Activated CD8-positive, alpha-beta memory T cell treated with anti-CD3 and anti-CD28 coated beads for 4 hours (primary cell): ENCODE measurements at places on chromosomes 1 and 21.

DNA sequence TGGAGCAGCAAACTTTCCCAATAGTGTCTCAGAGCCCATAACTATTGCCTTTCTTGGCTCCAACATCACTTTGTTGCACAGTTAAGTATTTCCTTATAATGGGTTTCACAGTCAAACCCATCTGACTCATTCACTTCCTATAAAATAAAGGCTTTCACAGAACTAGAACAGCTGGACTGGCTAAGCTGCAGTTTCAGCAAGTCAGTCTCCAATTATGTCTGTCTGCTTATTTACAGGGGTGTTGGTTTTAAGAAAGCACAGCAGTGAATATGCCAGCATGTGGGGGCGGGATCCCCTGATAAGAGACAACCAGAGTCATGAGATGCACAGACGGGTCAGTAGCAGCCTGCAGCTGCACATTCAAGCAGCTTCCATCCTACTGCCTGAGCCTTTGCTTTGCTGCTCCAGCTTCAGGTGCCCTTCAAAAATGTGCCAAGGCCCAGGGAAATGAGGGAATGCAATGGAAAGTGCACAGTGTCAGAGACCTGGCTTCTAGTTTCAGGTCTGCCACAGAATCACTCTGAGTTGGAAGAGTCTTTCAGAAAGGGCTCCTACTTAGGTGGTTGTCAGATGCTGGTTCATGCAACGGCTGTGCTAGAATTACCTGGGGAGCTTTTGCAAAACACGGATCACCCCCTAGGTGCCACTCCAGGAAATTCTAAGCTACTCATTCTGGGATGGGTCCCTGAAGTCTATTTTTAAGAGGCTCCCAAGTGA, 24.8 kb downstream of the RNF19B start:
- DNase-seq: no peak

- DNase-seq: no peak
Observed at GRCh38 chr1:185365951-185366350, 48.9 kb upstream of the IVNS1ABP start.

DNA sequence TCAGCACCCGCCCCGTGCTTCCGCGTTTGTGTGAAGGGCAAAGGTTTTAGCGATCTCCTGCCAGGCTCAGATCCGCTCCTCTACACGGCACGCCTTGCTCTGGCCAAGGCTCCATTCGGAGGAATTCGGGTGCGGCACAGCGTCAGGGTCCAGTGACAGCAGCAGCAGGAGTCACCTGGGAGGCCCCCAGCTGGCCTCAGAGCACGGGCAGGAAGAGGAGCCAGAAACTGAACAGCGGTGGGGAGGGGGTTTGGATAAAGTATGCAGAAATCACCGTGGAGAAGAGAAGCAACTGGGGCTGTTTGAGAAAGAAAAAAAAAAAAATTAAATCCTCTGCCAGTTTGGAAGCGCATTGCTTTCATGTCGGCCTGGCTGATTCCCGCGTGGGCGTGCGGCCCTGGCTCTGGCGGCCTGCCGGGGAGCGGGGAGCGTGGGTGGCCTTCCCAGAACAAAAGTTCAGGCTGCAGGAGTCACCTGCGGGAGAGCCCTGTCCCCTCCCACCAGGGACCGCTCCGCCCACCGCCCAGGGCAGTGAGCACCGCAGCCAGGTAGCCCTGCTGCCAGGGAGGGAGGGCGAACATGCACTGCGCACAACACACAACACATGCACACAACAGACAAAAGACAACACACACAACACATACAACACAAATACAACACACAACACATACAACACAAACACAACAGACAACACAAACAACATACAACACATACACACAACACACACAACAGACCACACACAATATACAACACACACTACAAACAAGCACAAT, 107.6 kb downstream of the ETS2 start:
- DNase-seq: no peak

DNA sequence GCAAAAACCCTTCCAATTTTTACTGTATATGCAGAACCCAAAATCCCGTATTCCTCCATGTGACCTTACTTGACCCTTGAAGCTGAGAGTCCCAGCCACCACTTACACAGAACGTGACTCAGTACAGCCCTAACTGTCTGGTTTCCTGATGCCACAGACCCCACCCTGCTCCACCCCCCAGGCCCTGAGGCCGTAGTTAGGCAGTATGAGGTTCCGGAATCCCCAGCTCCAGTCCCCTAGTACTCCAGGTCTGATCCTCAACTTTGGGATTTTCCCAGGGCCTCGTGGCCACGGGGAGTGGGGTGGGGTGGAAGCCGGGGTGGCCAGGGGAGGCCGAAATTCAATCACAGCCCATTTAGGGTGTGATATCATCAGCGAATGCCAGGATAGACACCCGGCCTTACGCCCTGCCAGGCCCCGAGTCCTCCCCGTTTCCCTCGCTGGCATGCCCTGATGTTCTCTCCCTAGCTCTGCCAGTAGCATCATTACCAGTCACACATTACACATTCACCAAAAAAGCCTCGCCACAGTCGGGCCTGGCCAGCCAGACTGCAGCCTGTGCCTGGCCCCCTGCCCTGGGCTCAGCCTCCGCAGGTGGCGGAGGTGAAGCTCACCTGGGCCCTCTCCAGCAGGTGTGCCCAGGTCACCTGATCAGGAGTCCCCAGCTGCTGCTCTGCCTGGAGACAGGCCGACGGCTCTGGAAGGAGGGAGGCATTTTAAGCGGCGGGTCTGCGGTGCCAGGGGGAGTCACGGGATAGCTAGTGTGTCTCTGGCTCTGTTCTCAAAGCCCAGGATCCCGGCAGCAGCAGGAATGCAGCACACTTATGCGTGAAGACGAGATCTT, 70.8 kb downstream of the SCCPDH start:
- no peak for DNase-seq

DNA sequence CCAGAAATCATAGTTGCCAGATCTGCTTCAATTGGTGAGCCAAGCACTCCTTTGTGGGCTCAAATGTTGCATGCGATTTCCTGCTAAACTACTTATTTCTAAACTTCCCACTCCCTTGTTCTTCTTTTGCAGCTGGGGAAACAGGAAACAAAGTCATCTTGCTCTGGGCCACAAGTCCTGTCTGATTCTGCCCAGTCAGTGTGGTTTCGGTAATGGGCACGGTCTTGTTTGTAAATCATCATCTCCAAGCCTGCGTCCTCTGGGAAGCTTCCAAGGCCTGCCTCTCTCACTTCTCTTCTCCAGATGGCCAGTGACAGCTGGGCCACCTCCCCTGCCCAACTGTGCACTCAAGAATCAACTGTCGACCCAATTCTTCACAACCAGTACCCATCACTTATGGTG, 4.4 kb downstream of the S100A8 start:
- DNase-seq: no peak

DNA sequence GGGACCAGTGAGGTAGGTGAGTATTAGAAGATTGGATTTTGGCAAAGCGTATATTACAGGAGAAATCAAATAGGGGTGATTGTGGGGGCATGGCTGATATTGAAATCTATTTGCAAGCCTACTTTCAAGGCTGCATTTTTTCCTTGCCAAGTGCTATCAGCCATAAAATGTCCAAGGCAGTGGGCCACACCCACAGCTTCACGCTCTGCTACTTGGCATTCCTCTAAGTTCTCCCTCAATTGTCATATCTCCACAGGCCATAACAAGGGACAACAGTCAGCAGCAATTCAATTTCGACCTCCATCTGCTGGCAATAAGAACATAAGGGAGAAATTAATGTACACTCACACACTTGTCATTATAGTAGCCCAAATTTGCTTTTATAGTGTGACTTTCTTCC, 667.1 kb upstream of the PKN2 start:
- DNase-seq: no peak

DNA sequence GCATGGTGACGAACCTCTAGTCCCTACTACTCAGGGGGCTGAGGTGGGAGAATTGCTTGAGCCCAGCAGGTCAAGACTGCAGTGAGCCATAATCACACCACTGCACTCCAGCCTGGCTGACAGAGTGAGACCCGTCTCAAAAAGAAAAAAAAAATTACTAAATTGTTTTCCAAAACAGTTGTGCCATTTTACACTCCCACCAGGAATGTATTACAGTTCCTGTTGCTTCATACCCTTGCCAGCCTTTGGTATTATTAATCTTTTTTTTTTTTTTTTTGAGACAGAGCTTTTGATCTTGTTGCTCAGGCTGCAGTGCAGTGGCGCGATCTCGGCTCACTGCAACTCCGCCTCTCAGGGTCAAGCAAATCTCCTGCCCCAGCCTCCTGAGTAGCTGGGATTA, 55.9 kb downstream of the RPS6KA1 start:
- DNase-seq: no peak

DNA sequence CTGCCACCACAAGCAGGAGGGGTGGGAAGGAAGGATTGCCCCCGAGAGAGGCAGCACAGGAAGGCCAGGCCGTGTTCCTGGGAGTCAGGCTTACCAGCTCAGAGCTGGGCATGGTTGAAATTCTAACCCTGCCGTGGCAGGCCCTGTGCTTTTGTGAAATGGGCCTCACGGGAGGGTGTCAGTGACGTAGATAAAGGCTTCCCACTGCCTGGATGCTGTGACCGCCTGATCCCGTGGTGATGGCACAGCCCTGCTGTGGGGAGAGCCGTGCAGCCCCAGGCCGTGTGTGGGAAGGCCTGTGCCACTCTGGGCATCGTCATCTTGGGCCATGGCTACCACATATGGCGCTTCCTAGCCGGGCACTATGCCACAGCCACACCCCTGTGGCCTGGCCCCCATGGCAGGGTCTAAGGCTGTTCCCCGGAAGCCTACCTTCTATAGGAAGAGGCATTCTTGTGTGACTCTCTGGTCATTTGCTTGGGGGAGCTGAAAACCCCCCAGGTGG, 161.3 kb downstream of the PCBP3 start:
- DNase-seq: no peak

DNA sequence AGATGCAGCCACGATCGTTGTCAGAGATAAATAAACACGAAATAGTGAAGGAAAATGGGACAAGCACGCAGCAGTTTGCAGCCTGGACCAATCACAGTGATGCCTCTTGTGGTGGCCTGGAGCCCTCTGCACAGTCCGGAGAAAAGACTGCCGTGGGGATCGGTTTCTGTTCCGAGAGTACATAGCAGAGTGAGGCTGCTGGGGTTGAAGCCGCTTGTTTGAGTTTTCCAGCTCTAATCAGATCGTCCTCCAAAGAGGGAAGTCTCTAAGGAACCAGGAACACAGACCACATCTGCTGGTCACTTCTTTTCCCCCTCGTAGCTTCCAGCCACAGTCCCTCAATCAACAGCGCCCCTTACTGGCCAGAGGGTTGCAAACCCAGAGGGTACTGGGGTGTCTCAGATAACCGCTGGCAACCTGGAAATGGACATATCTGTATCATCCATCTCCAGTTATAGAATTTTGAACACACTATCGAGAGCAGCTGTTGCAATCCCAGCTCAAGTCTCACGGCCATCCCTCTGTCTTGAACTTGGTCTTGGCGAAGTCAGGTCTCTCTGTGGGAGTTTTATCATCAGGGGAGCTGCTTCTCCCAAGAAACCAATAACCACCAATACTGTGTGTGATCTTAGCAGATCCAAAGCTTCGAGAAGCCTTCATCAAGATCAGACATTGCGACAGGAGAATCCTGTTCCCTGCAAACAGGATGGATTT, 57.4 kb downstream of the OLIG1 start:
- peak; percentile 31 for DNase-seq

GRCh38 chr1:115057661-115058254, 28.1 kb downstream of the TSHB start:
- DNase-seq: no peak

GRCh38 chr1:98523256-98523655, 138.3 kb upstream of the SNX7 start:
- DNase-seq: no peak

DNA sequence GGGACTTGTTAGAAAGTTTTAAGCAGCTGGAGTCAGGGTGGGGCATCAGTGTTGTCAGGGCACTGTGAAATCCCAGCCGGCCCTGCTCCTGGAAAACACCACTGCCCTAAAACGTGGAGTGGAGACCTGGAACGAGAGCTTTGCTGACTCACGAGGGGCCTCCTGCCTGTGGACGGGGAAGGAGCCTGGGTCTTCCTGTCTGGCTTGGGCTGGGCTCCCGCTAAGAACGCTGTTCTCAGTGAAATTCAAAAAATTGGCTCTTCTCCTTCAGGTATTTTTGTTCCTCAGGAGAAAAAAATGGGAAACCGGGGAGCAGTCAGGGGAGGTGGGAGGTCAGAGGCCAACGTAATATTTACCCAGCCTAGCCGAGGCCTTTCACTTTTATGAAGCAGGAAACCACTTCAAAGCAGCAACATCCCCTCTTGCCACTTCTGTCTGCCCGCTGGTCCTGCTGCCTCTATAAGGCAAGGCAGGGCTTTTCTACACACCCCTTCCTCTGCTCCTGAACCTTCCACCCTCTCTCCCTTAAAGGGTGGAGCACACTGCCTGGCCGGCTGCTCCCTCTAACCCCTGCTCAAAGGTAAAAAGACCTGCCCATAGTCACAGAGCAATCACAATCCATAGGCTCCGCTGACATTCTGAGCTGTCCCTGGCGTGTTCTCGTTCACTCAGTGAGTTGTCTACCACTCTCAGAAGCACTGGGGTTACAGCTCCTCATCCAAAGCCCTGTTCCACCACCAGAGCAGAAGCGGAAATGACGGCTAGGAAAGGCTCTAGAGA, 8.0 kb downstream of the PLXNA2 start:
- DNase-seq: no peak

- no peak for DNase-seq
Observed at GRCh38 chr1:240555524-240555923, 56.4 kb downstream of the GREM2 start.

DNA sequence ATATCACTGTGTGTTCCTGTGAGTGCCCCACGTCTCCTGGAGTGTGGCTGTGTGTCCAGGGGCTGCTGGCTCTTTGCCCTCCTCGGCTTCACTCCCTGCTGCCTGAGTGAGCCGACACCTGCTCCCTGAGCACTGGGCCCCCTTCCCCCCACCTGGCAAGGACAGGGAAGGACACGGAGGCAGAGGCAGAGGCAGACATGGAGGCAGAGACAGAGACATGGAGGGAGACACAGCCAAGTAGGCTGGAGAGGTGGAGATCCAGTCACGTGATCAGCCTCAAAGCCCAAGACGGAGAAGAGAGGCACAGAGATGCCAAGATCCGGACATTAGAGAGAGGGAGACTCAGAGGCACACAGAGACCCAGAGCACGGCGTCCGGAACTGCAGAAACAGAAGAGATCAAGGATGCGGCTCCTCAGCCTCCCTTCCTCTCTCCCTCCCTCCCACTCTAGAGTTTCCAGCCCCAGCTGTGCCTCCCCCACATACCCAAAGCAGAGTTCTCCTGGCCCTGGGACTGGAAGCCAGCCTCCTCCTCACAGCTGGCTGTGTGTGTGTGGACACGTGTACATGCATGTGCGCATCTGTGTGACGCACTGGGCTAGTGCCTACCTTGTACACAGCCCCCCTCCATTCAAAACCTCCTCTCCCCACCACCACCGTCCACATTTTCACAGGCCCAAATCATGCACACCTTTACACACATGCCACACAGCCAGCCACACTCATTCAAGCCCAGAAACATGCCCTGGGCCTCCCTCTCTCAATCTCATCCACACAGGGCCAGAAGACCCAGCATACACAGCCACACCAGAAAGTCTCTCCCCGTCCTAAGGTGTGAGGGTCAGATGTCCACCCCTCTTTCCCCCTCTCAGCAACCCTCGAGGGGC, 39.1 kb upstream of the WASF2 start:
- DNase-seq: no peak

- DNase-seq: no peak
Observed at GRCh38 chr1:16984717-16985116, 4.3 kb upstream of the MFAP2 start.

GRCh38 chr1:21661886-21662285, 7.3 kb downstream of the RAP1GAP start:
- no peak for DNase-seq
